Foreskin keratinocyte (primary cell): ENCODE measurements at places on chromosomes 2 and 18. TPM values are rescaled to one million over a fixed set of nuclear protein-coding genes. Genes with fewer than 3 reads are reported as not detected.

DNA sequence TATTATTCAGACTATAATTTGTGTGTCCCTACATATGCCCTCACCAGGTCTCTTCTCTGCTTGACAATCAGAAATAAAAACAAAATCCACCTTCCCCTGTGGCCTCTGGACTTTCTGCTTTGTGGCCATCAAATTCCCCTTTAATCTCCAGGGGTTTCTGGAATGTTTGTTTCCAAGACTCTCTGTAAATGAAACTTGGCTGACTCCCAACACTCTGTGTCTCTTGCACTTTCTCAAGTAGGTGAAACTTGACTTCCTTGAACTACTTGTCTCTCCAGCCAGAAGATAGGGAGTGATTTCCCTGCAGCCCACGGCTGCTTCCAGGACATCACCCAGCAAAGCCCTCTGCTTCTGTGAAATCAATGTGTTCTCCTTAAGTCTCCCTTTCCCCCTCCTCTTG, 54.1 kb upstream of the AQP4 start:
- no peak for DNase-seq

DNA sequence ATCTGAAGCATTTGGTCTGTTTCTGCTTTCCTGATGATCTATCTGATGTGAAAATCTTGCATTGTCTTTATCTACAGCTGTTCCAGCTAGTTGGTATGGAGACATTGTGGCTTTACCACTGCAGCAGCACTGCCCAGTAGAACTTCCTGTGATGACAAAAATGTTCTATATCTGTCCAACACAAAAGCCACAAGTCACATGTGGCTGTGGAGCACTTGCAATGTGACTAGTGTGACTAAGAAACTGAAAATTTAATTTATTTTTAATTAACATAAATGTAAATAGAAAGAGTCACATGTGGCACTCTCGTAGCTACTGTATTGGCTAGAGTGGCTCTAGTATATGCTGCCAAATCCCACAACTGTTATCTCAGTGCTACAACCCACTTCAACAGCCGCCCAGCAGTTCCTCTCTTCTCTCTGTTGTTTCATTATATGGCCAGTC, 425.7 kb downstream of the SETBP1 start:
- no peak for DNase-seq

DNA sequence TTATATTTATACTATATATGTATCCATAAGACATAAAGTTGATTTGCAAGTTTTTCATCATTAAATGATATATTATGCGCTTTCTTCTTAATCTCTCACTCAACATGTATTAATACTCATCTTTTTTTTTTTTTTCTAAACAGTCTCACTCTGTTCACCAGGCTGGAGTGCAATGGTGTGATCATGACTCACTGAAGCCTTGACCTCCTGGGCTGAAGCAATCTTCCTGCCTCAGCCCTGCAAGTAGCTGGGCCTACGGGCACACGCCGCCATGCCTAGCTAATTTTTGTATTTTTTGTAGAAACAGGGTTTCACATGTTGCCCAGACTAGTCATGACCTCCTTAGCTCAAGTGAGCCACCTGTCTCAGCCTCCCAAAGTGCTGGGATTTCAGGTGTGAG, 51.4 kb upstream of the MAP4K3 start:
- peak; percentile 72 for DNase-seq

GRCh38 chr2:208620487-208620978, 213.9 kb downstream of the PTH2R start:
- no peak for DNase-seq

GRCh38 chr2:149733936-149734685, 146.5 kb upstream of the MMADHC start:
- DNase-seq, result peak; percentile 79

GRCh38 chr2:19231625-19232024, 126.8 kb downstream of the OSR1 start:
- no peak for DNase-seq

GRCh38 chr2:2226326-2226725, 104.7 kb downstream of the MYT1L start:
- no peak for DNase-seq

GRCh38 chr2:103364177-103364576, 602.3 kb downstream of the TMEM182 start:
- DNase-seq, result no peak

DNA sequence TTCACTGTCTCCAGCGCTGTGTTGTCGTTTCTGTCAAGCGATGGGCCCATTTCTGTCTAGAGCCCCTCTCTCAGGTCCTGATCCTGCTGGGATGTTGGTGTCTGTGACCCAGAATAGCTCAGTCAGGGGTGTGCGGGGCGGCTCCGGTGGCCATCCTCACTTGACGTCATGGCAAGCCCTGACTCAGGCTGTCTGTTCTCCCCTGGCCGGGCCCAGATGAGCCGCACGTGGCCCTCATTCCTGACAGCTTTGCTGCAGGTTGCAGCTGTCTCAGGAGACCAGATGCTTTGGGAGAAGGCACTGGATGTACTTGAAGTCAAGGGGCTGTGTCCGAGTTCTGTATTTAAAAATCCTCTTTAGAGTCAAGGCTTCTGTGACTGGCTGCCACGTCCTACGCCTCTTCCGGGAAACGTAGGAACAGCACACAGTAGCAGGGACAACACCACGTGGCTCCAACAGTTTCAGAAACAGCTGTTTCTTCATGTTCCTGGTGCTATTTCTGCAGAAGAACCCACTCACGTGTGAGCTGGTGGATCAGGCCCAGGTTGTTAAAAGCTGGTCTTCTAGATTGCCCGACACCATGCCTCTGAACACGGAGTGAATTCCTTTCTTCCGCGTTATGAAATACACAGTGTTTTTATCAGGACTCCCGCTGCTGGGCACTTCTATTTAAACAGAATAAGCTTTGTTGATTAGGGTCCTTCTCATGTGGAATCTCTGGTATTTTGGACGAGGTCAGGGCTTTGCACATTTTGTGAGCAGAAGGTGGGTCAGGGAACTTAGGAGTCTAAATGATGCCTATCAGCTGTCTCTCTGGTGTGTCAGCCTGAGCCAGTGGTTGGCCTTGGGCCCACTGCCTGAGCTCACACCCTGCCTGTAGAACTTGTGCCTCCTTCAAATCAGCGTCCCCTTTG, 28.3 kb upstream of the NTSR2 start:
- no peak for DNase-seq

DNA sequence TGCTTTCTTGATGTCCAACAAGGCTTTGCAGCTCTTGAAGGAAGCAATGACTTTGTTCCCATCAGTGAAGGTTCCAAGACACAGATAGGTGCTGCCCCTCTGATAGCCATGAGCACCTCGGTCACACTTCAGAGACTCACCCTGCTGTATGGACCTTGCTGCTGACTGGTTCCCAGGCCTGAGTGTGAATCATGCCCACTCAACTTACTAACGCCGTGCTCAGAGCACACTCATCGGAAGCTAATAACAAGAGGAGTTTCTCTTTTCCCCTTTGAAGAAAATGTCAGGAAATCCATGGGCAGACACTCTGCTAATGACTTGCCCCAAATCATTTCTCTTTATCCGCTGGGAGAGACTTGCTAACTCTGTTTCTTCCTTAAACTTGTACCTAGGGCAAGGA, 83.8 kb upstream of the ARL4C start:
- no peak for DNase-seq

DNA sequence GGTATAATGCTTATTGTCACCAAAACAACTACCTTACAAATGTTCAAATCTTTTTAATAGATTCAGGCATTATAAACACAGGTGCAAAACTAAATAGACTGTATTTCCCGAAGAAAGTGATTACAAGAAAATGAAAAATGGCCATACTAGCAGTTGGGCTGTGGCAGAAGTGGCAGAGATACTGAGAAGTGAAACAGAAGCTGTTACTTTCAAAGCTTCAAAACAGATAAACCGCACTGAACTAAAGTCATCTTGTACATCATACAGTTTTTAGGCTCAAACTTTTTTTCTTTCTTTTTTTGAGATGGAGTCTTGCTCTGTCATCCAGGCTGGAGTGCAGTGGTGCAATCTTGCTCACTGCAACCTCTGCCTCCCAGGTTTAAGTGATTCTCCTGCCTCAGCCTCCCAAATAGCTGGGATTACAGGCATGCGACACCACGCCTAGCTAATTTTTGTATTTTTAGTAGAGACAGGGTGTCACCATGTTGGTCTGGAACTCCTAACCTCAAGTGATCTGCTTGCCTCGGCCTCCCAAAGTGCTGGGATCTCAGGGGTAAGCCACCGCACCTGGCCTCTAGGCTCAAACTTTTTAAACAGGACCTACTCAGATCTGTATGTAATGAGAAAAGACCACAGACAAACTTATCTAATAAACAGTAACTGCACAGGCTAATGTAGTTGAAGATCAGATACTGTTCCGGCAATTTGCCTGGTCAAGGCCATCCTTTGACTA, 77.9 kb upstream of the SATB2 start:
- DNase-seq, result no peak

DNA sequence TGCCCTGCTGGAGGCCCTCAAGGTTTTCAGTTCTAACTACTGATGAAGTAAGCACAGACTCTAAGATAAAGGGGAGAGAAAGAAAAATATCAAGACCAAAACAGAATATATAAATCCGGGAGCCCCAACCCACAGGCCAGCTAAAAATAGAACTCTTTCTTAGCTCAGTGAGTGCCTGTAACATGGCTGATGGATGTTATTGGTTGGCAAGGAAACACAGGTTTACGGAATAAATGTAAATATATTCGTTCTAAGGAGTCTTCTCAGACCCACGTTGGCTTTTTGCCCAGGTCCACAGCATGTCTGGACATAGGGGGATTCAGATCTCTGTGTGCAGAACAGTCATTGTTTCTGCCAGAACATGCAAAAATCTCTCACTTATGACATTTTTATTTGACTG, 139.0 kb upstream of the SERPINE2 start:
- DNase-seq, result peak; percentile 91

- DNase-seq, result peak; percentile 97
Measured at GRCh38 chr18:23994361-23994902, 20.1 kb upstream of the TTC39C start.

DNA sequence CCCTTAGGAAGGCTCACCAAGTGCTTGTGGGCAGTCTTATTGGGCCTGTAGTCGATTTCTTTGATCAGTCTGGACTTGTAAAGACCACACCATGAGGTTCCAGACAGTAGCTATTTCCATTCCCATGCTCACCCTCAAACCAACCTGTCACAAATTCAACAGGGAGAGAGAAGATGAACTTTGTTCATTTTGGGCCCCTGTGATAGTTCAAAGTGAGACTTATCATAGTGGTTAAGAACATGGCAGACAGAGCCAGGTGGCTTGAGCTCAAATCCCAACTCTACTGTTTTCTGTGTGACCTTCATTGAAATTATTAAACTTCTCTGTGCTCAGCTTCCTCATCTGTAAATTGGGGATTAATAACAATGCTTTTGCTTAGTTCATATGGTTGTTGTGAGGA, 53.9 kb upstream of the CTLA4 start:
- no peak for DNase-seq

PCARE gene
- not detected in 2 replicates for total RNA-seq

ANTXR1 gene
- total RNA-seq, result 30.3 and 31.0 TPM in 2 replicates

POTEC gene
- not detected in 2 replicates for total RNA-seq

MGAT5 gene
- total RNA-seq, result 60.2 and 83.1 TPM in 2 replicates

PLCD4 gene
- total RNA-seq, result 4.0 and 4.1 TPM in 2 replicates

GALNT1 gene
- 60.0 and 60.7 TPM in 2 replicates for total RNA-seq

LRRC30 gene
- total RNA-seq, result not detected in 2 replicates
